ENCODE measurements at places on chromosomes 12 and 14.

- no peak for DNase-seq
Observed at GRCh38 chr12:106648736-106649135, 65.9 kb downstream of the RFX4 start.

- DNase-seq: no peak
Observed at GRCh38 chr12:2582631-2583030, 212.1 kb upstream of the FKBP4 start.

DNA sequence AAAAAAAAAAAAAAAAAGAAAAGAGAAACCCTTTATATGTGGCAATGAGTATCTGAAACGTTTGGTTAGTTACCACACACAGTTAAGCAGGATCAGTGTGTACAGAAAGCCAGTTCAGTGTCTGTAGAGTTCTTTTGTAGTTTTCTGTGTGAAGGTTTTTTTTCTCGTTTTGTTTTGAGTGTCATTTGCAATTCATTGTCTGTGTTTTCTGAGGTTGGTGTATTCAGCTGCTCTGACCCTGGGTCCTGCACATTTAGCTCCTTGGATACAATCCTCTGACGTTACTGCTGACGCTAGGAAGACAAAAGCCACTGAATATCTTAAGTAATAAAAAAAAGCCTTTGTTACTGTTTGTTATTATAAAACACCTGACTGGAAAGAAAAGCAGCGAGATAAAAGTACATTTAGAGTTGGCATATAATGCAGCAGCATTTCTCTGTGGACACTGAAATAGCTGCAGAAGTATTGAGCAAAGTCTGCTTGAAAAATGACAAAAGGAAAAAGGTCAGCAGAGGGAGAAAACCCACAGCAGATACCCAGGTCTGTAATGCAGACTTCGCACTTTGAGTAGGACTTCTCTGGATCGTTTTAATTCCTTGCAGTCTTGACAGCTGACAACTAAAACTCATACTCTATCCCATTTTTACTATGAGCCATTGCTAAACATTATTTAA, 89.0 kb downstream of the POLR3B start:
- no peak for DNase-seq

DNA sequence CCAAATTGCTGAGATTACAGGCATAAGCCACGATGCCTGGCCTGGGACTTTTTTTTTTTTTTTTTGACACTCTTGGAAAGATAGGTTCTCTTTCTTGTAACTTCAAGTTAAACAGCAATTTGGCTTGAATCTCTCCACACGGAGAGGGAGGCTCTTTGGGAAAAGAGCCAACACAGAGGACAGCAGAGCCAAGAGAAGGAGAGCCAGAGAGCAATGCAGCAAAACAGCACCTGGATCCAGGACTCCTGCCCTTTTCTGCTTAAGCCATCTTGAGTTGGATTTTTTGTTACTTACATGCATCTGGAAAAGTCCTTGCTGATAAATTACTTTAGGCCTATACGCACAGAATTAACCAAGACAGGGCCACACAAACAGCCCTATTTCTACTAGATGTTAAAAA, 176.8 kb downstream of the APAF1 start:
- DNase-seq: no peak

- no peak for DNase-seq
Observed at GRCh38 chr14:33586806-33587205, 364.1 kb downstream of the EGLN3 start.

DNA sequence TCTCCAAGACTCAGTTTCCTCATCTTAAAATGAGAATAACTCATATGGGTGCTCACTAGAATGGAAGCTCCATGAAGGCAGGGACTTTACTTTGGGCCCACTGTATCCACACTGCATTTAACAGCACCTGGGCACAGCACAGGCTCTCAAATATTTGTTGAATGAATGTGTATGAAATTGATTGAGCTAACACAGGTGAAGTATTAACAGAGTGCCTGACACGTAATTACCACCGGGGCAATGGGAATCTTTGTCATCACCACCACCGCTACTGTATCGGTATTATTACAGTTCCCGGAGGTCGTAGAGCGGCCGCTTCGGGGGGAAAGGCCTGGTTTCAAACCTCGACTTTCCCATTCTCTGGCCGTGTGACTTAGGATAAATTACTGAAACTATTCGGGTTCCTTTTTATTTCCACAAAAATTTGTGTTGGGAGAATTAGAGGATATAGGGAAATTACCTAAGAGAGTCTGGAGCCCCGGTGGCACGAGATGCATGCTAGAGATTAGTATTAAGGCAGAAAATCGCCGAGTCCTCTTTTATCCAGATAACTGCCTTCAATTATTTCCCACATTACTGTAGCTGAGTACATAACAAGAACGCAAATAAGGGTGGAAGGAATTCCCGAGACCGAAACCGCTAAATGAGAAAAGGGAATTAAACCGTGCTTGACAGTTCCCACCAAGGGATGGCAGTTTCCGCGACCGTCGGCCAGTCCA, 1.0 kb upstream of the RIC8B start:
- DNase-seq: no peak

DNA sequence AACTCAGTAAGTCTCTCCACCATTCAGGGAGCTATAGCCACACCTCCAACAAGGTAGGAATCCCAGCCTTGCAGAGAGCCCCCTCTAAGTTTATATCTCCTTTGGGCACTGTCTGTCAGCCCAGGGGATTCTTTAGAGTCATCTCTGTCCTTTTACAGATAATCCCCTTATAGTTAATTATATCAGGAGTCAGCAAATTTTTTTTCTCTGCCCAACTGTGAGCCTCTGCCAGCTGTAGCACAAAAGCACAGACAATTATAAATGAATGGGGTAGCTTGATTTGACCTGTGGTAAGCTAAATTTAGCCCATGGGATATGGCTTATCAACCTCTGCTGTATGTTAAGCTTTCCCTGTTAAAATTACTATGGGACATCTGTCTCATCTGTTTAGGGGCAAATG, 8.3 kb downstream of the CEP128 start:
- DNase-seq: no peak

- DNase-seq: no peak
Observed at GRCh38 chr14:89377544-89377943, 39.5 kb downstream of the FOXN3 start.

DNA sequence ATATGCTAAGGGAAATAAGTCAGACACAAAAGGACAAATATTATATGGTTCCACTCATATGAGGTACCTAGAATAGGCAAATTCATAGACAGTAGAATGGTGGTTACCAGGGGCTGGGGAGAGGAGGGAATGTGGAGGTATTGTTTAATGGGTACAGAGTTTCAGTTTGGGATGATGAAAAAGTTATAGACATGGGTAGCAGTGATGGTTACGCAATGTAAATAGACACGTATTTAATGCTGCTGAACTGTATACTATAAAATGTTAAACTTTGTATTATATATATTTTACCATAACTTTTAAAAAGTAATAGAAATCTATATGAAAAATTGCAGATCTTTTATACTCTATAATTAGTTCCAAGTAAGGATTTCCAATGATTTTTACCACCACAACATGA, 71.2 kb downstream of the CDK17 start:
- no peak for DNase-seq

DNA sequence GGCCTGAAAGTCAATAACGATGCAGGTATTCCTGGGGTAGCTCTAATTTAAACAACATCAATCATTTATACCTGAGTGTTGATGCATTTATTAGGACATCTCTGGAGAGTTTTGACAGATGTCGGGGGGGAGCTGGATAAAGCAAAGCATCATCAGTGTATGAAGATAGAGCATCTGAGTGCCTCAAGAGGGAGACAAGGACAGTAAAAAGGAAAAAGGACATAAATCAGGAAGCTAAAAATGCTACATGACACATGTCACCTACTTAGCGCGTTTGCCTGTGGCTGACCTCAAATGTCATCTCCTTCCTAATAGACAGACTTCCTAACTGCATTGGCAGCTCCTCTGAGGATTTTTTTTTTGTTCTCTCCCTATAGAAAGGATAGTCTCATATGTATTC, 259.5 kb upstream of the PKP2 start:
- DNase-seq: no peak

DNA sequence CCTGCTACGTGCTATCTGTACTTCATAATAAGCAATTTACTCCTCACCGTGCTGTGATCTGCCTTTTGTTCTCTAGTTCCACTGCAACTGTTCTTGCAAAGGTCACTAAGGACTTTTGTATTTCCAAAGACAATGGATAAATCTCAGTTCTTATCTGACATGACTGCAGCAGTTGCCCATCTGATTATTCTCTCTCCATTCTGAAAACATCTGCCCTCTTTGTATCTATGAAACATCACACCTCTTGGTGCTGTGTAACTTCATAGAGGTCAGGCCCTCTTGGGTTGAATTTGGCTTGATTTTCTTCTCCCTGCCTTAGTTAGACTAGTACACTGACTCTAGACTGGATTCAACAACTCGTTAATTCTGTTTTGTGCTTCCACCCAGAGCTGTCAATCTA, 319.6 kb downstream of the BTG1 start:
- no peak for DNase-seq

DNA sequence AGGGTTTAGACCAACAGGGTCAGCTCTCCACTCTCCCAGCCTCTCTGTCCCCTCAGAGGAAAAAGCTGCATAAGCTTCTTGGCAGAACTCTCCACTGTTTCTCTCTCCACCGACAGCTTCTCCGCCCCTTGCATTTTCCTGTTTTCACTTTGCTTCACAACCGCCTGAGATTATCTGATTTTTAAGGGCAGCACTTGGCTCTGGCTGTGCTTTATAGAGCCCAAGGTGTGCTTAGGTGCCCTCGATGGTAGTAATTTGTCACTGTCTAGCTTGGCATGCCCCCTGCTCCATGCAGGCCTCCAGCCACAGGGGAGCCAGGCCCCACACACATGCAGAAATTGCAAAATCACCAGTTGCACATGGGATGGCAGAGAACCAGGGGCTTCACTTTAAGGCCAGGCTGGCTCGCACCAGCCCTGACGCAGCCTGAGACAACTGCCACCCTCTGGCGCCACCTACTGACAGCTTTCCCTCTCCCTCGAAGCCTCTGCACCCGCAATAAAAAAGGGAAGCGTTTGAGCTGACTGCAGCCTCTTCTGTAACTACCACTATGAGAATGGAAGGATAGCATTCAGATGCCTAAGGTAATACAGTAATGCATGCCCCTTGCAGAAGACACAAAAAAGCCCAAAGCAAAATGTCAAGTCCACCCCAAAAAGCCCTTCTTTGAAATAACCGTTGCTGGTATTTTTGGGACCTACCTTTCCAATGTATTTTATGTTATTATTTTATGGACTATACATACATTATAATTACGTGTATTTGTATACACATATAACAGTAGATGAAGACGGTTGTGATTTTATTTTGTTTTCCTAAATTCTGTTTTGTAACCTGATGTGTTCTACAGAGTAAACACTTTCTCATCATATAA, 32.0 kb upstream of the RIMBP2 start:
- DNase-seq: no peak

GRCh38 chr14:80047761-80048160, 163.5 kb downstream of the DIO2 start:
- no peak for DNase-seq

DNA sequence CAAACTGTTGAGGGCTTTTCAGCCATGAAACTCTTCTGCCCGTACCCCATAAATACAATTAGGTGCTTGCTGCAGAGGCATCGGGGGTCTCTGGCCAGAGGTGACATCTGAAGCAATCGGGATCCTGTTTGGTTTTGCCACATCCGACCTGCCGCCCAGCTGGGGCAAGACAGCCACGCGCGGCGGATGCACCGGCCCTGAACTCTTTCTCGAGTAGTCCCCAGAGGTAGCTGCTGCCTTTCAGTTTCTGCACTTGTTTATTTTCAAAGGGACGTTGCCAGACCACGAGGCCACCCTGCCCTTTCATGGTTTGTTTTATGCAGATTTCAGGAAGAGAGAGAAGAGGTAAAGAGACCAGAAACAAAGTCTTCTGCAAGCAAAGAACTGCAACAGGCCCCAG, 10.6 kb upstream of the MLXIP start:
- no peak for DNase-seq

- no peak for DNase-seq
Observed at GRCh38 chr14:87207756-87208155, 785.2 kb downstream of the GALC start.

DNA sequence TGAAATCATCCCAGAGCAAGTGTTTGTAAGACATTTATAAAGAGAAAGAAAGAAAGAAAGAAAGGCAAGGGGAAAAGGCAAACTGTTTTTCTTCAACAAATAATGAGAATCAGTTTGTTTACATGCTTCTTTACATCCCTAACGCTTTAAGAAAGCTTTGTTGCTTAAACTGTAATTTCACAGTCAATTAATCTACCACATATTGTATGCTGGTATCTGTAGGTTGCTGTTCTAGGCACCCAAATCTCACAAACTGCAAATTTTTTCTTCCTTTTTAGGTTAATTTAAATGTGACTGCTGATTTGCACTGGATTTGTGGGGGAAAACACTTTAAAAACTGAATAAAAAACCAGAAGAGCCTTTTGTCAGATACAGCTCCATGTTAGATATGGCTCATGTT, 384.2 kb downstream of the ATP23 start:
- DNase-seq: no peak

- no peak for DNase-seq
Observed at GRCh38 chr12:26162905-26163304, 32.5 kb upstream of the SSPN start.

DNA sequence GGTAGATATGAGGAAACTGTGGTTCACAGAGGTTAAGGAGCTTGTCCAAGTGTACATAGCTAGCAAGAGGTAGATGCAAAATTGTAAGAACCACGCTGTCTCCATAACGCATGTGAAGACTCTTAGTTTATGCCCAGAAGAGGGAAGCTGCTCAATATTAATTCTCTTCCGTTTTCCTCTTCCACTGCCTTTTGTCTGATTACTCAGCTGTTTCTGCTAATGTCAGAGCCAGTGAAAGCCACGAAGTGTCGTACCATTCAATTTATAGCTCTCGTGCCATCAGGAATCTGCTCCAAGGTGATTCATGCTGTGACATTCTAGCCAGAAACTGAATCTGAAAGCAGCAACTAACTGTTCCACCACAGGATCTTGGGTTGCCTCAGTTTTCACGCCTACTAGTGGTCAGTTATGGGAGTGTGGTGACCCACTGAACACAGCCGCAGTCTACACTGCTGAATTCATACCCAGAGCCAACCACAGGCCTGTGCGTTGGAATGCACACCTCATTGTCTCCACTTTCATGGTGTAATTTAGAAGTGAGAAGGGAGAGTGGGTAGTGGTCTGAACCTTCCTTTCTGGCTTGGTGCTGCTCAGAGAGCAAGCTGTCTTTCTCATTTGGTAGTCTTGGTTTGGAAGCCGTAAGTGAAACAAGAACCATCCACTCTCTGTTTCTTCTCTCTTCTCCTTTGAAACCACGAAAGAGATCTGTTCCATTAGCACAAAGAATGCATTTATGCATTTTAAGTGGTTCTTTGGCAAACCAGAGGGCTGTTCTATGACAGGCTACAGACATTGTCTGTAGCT, 74.2 kb upstream of the NAP1L1 start:
- no peak for DNase-seq

GRCh38 chr12:80087486-80088213, 11.7 kb upstream of the OTOGL start:
- no peak for DNase-seq

- DNase-seq: no peak
Observed at GRCh38 chr12:52749827-52750226, 27.3 kb downstream of the KRT76 start.
